ENCODE measurements at places on chromosomes 5 and 9.
A peak's percentile ranks its signal among the peaks of the same experiment; 100 is the strongest.

DNA sequence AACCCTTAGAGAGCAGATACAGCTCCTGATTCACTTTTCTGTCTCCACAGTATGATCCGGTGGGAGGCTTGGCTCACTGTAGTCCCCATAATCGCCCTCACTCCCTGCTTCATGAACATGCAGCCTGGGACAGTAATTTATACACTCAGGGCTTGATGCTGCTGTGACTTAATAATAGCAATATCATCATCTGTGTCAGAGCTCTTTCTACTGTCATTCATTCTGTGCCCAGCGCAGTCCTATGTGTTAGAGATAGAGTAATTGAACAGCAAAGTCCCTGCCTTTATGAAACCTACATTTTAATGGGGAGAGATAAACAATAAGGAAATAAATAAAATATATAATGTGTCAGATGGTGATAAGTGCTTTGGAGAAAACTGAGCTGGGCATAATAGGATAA lies 2.8 kb upstream of the HEMGN start:
- no peak for DNase-seq

- no peak for DNase-seq
Observed at GRCh38 chr5:86175224-86175623, 442.5 kb upstream of the COX7C start.

DNA sequence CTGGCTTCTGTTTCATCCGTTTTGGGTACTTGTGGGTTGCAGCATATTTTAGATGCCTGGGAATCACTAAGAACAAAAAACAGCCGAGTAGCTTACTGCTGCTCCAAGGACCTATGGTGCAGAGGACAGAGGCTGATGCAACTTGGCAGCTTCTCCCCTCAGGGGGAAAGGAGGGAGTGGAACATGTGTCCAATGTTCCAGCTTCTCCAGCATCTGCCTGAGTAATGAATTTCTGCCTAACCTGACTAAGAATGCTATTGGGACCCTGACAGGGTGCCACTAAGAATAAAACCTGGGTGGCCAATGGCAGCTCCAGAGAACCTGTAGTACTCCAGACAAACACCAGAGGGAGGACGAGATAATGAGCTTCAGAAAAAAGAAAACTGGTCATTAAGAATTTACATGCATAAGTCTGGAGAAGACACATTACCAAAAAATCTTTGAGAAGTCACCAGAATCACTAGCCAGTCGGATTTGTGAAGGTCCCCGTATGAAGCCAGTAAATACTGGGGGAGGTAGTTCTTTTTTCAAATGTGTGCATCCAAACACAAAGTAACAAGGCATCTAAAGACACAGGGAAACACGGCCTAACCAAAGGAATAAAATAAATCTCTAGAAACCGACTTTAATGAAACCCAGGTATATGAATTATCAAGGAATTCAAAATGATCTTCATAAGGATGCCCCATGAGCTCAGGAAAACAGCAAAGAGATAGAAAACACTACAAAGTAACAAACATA lies 293.5 kb downstream of the HINT1 start:
- DNase-seq, result peak; percentile 51

- no peak for DNase-seq
Observed at GRCh38 chr5:518721-519120, 5.5 kb downstream of the SLC9A3 start.

DNA sequence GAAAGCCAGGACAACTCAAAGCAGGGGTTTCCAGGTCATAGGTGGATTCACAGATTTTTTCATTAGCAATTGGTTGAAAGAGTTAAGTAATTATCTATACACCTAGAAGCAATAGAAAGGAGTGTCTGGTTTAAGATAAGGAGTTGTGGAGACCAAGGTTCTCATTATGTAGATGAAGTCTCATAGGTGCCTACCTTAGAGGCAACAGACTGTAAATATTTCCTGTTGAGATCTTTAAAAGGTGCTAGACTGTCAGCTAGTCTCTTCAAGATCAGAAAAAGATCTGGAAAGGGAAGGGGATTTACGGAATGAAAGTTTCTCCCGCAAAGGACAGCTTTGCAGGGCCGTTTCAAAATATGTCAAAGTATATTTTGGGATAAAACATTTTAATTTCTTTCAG lies 603.4 kb downstream of the PTPRD start:
- DNase-seq, result no peak

- DNase-seq, result no peak
Observed at GRCh38 chr5:124859027-124859426, 112.6 kb upstream of the ZNF608 start.

DNA sequence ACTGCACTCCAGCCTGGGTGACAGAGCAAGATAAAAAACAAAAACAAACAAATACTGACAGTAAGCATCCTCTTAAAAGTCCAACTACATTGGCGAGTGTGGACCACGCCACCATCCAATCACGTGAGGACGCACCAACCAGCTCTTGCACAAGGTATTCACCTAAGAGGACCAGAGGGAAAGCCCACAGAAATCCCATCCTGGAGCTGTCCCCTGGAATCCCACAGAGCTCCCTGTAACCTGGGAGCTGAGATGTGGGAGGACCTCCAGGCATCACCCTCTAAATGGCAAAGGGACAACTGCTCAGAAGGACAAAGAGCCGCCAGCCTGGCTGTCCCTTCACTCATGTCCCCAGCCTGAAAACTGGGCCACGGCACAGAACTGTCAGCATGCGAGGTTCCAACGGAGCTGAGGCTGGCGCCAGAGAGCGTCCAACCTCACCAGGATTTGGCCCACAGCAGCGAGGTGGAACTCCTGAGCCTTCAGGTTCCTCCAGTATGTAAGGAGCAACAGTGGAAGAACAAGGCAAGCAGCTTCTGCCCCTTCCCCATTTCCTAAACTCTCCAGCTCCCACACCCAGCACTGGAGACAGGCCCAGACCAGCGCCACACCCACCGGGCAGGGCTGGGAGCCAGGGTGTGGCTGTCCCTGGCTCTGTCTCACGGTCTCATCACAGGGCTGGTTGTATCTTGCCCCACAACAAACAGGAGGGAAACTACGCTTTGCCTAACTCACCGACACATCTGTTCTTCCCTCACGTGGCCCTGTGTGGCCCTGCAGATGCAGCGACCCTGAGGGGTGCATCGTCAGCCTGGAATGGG lies 15.2 kb downstream of the IPPK start:
- DNase-seq, result no peak

DNA sequence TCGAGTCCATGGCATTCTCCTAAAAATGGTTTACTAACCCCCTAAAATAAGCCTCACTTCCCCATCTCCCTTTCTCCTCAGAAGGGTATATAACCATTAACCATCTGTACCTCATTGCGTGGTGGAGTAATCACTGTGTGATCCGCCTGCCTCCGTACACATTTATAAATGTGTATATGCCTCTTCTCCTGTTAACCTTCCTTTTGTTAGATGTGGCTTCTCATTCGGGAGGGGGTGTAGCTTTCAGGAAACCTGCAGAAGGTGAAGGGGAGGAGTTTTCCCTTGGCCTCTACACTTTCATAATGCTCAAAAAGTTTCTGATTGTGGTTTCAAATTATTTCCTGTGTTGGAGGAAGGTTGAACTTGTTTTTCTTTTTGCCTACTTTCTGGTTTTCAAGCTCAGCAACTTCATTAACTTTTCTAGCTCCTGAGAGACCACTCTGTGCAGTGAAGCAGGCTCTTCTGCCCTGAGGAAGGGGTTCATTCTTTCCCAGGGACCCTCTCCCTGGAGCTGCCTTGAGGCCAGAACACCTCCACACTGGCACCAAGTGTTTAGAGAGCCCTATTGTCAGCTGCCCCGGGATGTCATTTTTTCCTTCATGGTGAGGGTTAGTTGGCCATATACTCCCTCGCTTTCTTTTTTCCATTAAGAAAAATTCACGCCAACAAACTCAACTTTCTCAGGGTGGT lies 46.9 kb downstream of the RASGRF2 start:
- peak; percentile 40 for DNase-seq

- no peak for DNase-seq
Observed at GRCh38 chr5:34606101-34606500, 50.0 kb upstream of the RAI14 start.

- DNase-seq, result no peak
Observed at GRCh38 chr5:140554454-140554853, 2.8 kb downstream of the SRA1 start.

- DNase-seq, result no peak
Observed at GRCh38 chr5:64156261-64156660, 9.4 kb upstream of the RNF180 start.

DNA sequence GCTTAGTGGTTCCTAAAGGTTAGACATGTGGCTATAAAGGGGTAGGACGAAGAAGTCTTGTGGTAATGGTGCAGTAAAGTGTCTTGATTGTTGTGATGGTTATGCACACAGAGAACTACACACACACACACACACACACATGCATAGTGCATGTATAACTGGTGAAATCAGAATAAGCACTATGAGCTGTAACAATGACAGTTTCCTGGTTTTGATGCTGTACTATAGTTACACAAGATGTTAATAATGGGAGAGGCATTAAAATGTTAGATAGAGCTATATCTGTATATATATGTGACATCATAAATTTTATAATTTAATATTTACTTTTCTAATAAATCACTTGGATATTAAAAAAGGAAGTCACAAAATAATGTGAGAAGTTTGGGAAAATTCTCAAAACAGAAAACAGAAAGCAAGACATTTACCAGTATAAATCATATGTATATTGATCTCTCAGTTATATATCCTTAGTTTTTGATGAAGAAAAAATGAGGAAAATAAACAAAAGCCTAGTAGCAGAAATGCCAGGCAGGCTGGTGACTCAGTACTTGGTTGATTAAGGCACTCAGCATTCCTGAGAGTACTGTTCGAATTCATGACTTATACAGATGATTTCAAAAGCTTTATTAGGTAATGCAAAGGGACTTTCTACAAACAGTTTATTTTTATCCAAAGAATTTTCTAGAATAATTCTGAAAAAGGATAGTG lies 350.5 kb upstream of the DAB2 start:
- no peak for DNase-seq

Measured in stimulated activated CD4-positive, alpha-beta T cell treated with anti-CD3 and anti-CD28 coated beads, Interleukin-2, amount 100 ng/mL, for 48 hours (primary cell).